ENCODE measurements at places on chromosomes 1 and 21.

- no peak for DNase-seq
These were observed 9.7 kb upstream of the LHX8 start for GRCh38 chr1:75124510-75124909.

DNA sequence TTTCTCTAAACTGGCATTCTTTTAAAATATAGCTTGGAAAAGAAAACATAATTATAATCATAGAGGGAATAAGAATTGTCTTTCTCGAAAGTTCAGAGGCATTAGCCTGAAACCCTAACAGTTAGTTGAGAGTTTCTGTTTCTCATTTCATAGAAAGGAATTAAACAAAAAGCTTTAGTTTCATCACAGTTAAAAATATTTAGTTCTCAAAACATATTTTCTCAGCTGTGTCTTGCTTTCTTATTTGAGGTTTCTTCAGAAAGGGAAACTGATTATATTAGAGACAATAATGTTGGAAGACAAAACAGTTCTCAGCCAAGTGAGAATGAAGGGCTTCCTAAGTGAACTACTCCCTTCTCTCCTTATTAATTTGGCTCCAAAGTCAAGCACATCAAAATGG lies 75.4 kb upstream of the C1orf105 start:
- DNase-seq, result no peak

DNA sequence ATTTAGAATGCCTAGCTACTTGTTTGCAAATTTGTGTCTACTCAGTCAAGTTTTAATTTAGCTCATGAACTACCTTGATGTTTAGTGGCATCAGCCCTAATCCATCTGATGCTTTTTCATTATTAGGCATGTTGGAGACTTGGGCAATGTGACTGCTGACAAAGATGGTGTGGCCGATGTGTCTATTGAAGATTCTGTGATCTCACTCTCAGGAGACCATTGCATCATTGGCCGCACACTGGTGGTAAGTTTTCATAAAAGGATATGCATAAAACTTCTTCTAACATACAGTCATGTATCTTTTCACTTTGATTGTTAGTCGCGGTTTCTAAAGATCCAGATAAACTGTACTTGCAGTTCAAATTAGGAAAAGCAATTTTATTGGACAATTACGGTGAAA lies 7.6 kb downstream of the SOD1 start:
- no peak for DNase-seq

GRCh38 chr1:213864091-213864490 lies 123.7 kb upstream of the PROX1 start:
- no peak for DNase-seq

DNA sequence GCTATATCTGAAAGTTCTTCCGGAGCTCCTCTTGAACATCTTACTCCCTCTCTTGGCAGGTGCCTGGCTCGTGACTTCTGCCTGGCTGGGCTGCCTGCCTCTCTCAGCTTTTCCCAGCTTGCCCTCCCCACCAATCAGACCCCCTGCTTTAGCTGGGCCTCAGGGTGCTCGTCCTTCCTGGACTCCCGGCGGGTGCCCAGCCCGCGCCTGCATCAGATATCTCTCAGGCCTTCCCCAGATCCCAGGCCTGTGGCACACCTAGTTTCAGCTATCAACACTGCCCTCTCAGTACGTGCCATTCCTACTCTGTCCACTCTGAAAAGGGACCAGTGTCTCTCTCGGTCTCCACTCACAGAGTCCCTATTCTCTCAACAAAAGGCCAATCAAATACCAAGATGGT lies 96.5 kb upstream of the CLDN14 start:
- no peak for DNase-seq

DNA sequence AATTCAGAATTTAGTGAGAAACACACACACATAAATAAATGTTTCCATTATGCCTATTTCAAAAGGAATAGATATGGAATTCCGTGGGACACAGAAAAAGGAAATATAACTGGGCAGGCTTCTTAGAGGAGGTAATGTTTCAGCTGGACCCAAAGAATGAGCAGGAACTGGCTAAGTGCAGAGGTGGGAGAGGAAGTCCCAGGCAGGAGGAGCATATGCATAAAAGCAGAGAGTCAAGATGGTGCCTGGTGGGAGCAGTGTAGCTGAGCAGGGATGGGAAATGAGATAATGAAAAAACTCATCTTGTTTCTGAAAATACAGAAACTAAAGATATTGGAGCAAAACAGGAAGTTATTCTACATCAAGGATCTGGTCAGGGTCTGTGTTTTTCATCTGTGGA lies 115.2 kb upstream of the MAGI3 start:
- DNase-seq, result no peak

DNA sequence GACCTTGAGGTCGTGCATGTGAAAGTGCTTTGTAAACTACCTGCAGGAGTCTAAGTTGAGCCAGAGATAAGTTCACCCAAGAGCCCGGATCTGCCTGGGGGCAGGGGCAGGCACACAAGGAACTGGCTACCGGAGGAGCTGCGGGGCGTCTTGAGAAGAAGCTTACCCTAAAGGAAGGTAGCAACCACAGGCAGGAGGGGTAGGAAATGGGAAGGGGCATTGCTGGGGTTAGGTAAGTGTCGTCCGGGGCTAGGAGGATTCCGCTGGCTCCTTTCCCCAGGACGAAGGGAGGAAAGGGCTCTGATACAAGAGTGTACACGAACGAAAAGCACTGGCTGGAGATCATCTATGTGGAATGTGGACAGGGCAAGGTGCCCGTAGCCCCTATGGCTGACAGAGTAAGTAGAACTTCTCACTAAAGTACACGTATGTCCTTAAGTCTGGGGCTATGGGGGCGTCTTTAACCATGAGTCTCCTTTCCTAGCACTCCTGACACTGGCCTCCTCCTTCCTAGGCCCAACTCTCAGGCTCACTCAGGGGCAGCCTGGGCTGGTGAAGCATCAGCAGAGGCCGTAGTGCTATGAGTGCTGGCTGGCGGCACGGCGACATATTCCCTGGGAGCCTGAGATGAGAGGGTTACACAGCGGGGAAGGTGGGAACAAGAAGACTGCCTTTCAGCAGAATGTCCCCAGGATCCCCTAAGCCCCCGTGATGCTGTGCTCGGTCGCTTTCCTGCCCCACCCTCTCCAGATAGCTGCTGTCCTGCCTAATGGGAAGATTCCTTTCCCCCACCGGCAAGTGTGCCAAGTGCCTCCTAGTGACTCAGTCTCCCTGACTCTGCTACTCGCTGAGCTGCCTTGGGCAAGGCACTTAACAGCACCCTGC lies 9.1 kb upstream of the GALNT2 start:
- no peak for DNase-seq

GRCh38 chr1:4880626-4881025 lies 226.2 kb downstream of the AJAP1 start:
- DNase-seq, result no peak

- DNase-seq, result no peak
These were observed 2.7 kb downstream of the PPFIA4 start for GRCh38 chr1:203028784-203029553.

GRCh38 chr1:97920276-97920831 lies 480 bp downstream of the DPYD start:
- no peak for DNase-seq

GRCh38 chr1:41682845-41683625 lies 198.6 kb upstream of the EDN2 start:
- DNase-seq, result no peak

GRCh38 chr1:155981266-155982088 lies 3.1 kb upstream of the ARHGEF2 start:
- no peak for DNase-seq

DNA sequence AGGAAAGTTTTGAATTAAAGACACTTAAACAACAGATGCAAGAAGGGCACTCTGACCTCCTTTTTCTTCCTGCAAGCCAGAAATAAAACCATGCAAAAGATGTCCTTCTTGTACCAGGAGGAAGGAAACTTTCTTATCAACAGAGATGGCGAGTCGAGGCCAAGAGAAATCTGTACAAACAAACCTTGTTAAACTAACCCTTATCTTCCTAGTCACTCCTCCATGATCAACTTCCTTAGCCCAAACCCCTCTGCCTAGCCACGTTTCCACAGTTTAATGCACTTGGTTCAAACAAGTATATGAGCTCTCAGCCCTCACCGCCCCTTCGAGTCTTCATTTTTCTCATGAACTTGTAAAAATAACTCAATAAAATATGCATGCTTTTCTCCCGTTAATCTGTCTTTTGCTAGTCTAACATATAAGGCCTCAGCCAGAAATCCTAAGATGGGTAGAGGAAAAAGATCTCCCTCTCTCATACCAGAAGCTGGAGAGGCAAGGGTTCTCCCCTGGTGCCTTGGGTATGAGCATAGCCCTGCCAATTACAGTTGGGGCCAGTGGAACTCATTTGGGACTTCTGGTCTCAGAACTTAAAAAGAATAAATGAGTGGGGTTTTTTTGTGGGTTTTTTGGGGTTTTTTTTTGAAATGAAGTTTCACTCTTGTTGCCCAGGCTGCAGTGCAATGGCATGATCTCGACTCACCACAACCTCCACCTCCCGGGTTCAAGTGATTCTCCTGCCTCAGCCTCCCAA lies 141.7 kb upstream of the SOD1 start:
- DNase-seq, result no peak

- no peak for DNase-seq
These were observed 521.9 kb downstream of the PTPRC start for GRCh38 chr1:199160521-199161318.

- DNase-seq, result no peak
These were observed 554.7 kb upstream of the ZRANB2 start for GRCh38 chr1:71635568-71635967.

DNA sequence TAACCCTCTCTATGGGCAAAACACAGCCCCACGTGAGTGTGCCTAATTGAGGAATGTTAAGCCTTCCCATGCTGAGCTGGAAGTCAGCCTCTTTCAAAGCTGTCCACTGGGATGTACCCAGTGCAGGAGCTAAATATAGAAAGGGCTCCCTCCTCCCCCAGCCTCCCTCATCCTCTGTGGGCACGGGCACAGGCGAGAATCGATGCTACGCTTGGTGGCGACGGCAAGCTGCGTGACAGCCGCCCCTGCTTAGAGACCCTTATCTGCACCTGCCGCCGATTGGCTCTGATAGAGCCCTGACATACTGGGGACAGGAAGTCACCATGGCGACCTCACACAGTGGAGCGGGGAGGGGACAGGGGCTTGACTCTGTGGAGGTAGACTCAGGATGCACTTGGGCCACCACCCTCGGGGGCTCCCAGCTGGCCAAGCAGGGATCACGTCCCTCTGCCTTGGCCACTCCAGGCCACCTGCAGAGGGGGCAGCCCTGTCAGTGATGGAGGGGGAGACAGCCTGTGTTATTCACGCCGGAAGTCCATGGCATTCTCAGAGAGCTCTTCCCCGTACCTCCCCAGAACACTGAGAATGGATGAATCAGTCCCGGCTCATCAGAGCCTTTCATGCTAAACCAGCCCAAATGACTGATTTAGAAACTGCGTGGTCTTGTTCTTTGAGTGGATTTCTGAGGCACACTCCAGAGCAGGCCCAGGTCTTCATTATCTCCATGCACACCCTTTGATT lies 84.8 kb downstream of the KCND3 start:
- peak; percentile 87 for DNase-seq

DNA sequence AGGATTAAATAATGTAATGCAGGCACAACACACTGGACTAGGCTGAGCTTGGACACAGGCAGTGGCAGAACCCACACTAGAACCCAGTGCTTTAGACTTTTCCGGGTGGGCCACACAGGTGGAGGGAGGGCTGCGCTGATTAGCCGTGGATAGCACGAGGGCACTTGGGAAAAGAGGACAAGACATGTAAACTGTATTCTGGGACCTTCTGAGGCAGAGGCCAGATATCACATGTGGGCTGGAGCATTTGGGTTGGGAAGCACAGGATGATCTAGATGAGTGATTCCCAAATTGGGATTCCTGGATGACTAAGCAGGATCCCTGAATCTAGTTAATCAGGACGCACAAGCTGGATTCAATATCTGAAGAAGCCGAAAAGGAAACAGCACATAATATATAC lies 20.3 kb upstream of the A3GALT2 start:
- no peak for DNase-seq

GRCh38 chr1:196034080-196034706 lies 574.0 kb downstream of the KCNT2 start:
- DNase-seq, result no peak

Data from NCI-H187 (cell line).